ENCODE measurements at places on chromosomes 1 and 21. TPM values are rescaled to one million over a fixed set of nuclear protein-coding genes. Genes with fewer than 3 reads are reported as not detected.
A peak's percentile ranks its signal among the peaks of the same experiment; 100 is the strongest.

CYP4A22 gene
- polyA plus RNA-seq: not detected

GRCh38 chr1:162349635-162350330 is 26.9 kb downstream of the SPATA46 start:
- DNase-seq: no peak

DNA sequence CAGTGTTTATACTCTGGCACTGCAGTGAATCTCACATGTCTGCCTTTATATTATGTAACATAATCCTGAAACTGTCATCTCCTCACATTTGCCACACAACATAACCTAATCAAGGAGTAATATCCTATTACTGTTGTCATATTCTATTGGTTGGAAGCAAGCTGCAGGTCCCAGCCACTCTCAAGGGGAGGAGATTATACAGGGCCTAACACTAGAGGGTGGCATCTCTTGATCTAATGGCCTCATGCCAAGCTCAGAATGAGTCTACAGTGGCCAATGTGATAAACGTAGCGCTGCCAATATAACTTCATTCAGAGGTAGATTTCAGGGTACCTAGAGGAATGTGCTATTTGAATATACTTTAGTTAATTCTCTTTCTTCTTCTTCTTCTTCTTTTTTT is 166.8 kb downstream of the BACH1 start:
- no peak for DNase-seq

DNA sequence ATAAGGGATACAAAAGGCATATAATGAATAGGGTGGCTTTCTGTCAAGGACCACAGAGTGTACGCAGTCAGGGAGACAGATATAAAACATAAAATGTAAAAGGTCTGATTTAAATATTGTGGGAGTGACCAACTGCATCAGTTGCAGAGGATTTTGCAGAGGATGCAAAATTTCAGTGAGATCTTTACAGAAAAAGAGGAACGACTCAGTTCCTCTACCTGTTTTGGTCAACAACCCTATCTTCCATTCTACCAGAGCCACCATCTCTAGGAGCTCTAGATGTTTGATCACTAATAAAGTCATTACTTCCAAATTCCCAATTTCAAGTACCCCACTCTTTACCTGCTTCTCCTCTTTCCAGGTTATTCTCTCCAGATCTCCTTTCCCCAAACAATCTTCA is 16.5 kb downstream of the SOD1 start:
- no peak for DNase-seq

RBBP5 gene
- polyA plus RNA-seq: 4.0 TPM

DNA sequence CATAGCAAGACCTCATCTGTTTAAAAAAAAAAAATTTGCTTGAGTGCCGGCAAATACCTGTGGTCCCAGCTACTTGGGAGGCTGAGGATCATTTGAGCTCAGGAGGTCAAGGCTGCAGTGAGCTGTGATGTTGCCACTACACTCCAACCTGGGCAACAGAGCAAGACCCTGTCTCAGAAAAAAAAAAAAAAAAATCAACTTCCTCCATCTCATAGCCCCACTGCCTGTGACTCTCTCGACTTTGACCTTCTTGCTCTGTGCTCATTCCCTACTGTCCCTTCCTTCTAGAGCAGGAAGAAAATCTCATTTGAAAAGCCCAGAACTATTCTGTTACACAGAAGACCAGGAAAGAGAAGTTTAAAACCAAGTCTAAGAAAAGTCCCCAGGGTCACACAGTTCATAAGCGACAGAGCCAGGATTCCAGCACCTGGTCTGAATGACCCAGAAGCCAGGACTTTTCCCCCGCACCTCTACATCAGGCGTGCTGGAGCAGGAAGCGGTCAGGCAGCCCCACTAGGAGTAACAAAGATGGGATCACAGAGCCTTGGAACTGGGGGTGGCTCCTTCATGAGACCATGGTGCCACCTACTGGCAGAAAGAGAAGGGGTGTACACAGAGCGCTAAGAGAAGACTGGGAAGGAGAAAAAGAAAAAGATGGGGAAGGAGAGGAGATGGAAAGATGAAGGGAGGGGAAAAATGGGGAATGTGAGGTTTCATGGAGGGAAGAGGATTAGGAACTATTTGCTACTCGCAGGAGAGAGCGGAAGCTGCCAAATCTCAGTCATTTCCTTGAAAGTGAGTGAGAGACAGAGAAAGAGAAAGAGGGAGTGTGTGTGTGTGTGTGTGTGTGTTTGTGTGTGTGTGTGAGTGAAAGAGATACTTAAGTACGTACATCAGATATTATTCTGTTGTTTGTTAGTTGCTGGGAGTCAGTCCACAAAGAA is 3.1 kb upstream of the P3R3URF start:
- peak; percentile 59 for DNase-seq

- DNase-seq: peak; percentile 70
Measured at GRCh38 chr1:19344372-19344810, 32.3 kb downstream of the SLC66A1 start.

- DNase-seq: no peak
Measured at GRCh38 chr1:47452426-47452825, 14.6 kb downstream of the FOXD2 start.

GRCh38 chr1:24108334-24109165 is 3.4 kb downstream of the MYOM3 start:
- DNase-seq: no peak

GRCh38 chr1:114000406-114000805 is 21.1 kb downstream of the OLFML3 start:
- DNase-seq: no peak

- no peak for DNase-seq
Measured at GRCh38 chr1:182993746-182994145, 29.5 kb upstream of the LAMC1 start.

GRCh38 chr1:83625646-83626045 is 373.3 kb downstream of the TTLL7 start:
- DNase-seq: no peak

GRCh38 chr1:203063287-203063686 is 22.5 kb downstream of the MYOG start:
- no peak for DNase-seq

PGLYRP3 gene
- polyA plus RNA-seq: not detected

- DNase-seq: no peak
Measured at GRCh38 chr1:208309771-208310170, 65.6 kb upstream of the PLXNA2 start.

GRCh38 chr1:35499652-35500176 is 57.5 kb downstream of the KIAA0319L start:
- no peak for DNase-seq

PADI2 gene
- 0.07 TPM for polyA plus RNA-seq

B3GALT5 gene
- polyA plus RNA-seq: under 0.01 TPM

DNA sequence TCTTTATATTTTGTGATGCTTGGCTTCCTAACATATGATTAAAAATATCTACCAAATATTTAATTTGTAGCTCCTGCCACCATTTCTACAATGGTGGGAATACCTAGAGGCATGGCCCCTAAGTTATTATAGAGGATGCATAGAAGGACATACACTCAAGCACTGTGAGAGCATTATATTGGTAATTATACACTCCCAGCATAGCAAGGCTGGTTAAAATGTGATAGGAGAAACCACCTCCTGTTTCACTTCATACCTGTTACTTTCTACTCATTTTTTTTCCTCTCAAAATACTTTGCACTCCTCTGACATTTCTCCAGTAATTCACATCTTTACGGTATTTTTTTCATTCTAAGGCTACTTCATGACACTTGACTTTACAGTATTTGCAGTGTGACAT is 92.9 kb downstream of the HS2ST1 start:
- DNase-seq: no peak

DNA sequence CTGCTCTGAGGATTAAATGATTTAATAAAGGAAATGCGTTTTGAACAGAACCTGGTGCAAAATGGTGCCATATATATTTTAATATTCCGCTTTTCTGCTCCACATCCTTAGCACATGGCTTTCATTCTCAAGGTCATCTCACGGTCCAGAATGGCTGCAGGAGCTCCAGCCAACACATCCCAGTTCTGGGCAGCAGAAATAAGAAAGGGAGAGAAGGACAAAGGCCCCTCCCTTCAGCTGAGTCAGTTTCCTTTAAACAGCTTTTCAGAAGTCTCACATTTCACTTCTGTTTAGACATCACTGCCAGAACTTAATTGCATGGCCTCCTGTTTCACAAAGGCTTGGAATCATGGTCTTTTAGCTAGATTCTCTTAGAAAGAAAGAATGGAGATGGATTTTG is 75.2 kb upstream of the LRRN2 start:
- DNase-seq: no peak

DNA sequence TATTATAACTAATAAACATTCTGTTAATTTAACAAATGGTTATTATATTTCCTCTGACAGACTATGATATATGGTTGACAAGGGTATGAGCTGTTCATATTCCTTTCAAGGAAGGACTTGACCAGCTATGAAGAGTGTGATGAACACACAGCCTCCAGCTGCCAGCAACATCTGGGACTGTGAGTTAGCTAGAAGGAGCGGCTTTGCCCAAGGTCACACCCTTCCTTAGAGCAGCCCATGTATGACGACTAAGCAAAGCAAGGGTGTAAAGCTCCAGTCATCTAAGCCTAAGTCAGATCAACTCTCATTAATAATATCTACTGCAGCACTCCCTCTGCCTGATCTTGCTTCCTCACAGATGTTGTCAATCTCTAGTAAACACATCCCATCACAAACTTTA is 355.4 kb downstream of the PLPP3 start:
- no peak for DNase-seq

FAM3B gene
- 0.29 TPM for polyA plus RNA-seq

NTRK1 gene
- polyA plus RNA-seq: 1.5 TPM

ALPL gene
- polyA plus RNA-seq: 7.9 TPM

DNA sequence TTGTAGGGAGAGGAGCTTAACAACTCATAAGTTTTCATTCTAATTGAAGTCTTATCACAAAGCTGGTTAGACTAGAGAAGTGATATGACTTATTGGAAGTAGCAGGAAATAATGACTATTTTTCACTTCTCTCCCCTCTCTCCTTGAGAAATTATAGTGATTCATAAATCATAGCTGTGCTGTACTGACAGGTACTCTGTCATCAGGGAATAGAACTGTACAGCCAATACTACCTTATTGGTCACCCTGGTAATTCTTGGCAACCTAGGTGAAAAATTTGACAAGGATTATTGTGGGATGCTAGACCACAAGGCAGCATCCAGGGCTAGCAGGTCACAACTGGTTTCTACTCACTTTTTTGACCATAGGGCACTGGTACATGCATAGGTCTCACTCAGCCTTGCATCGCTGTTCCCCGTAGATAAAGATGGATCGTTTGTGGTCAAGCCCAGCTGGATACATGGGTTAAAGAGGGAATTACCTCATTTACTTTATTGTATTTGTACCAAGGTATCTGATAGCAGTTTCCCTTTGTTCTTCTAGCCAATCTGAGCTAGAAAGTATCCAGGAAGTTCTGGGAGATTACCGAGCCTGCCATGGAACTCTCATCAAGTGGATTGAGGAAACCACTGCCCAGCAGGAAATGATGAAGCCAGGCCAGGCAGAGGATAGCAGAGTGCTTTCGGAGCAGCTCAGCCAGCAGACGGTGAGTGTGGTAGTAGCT is 113.6 kb downstream of the MACF1 start:
- no peak for DNase-seq

HSPB7 gene
- polyA plus RNA-seq: 6,425 TPM

ARL8A gene
- 21.5 TPM for polyA plus RNA-seq

DNA sequence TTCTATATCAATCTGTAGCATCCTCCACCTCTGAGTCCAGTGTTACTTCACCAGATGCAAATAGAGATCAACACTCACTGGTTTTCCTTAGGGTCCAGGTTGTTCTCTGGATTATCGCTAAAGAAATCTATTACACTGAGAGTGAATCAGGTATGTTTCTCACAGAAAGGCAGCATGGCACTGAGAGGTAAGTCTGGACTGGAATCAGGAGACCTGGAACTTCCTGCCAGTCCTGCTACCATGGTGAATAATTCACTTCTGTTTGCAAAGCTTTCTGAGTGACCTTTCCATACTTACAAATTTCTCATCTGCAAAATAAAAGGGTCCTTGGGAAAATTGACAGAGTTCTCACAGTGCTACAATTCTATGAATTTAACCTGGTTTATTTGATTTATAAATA is 1583.3 kb downstream of the MRPL39 start:
- no peak for DNase-seq

- DNase-seq: peak; percentile 73
Measured at GRCh38 chr1:41268154-41268770, 26.2 kb upstream of the SCMH1 start.

DENND1B gene
- polyA plus RNA-seq: 7.1 TPM

DNA sequence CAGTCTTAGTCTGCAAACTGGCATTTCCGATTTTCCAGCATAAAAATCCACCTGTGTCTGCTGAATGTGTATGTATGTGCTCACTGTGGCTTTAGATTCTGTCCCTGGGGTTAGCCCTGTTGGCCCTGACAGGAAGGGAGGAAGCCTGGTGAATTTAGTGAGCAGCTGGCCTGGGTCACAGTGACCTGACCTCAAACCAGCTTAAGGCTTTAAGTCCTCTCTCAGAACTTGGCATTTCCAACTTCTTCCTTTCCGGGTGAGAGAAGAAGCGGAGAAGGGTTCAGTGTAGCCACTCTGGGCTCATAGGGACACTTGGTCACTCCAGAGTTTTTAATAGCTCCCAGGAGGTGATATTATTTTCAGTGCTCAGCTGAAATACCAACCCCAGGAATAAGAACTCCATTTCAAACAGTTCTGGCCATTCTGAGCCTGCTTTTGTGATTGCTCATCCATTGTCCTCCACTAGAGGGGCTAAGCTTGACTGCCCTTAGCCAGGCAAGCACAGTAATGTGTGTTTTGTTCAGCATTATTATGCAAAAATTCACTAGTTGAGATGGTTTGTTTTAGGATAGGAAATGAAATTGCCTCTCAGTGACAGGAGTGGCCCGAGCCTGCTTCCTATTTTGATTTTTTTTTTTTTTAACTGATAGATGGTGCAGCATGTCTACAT is 2.5 kb upstream of the OLFML3 start:
- DNase-seq: peak; percentile 19

DNA sequence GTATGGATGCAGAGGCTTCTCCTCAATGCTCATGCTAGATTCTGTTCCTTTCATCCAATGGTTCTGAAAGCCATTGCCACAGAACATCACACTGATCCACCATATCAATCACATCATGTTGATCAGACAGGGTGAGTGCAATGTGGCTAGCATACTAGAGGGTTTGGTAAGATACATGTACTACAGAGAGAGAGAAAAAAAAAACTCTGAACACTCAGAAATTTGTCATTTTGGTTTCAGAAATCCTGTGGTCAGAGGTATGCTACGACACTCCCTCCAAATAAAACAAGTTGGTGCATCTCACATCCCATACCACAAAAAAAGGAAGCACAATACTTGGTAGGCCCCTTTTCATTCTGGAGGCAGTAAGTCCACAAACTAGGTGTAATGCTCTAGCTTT is 35.4 kb downstream of the OR10J1 start:
- DNase-seq: no peak
